NCI-H226 (cell line): ENCODE measurements at places on chromosomes 2 and 18.

- no peak for DNase-seq
Measured at GRCh38 chr2:97733341-97734035, 20.1 kb downstream of the ZAP70 start.

GRCh38 chr18:48864876-48865275 lies 85.9 kb downstream of the SMAD7 start:
- no peak for DNase-seq

DNA sequence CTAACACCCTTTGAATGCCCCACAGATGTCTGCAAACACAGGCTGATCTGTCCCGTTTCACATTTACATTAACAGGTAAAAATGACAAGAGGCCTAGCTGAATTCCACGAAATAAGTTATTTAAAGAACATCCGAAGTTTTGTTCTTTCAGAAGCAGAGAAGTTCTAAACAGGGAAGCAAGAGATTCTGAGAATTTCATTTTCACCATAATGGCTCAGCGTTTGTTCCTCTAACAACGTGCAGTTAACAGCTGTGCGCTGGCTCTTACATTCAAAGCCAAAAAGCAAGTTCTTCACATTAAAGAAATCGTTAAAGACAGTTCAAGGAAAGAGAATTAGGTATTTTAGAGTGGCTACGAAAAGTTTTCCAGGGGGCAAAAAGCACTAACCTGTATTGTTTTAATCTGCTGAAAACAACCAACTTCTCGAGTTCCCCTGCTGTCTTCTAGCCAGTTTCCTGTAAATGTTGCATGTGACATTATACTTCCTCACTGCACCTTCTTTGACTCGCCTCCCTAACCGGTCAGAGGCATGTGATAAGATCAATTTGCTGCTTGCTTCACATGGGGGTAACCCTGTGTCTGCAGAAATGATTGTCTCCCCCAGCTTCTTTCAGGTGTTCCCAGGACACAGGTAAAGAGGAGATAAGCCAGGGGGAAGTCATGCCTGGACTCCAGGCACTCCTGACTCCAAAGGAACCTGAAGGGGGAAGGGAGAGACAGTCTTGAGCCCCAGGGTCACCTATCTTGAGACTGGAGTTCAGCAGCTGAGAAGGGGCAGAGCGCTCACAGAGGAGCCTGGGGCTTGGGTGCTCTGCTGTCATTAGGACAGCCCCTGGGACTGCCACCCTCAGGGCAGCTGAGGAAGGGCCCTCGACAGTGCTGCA lies 36.8 kb upstream of the WIPF1 start:
- DNase-seq, result no peak

DNA sequence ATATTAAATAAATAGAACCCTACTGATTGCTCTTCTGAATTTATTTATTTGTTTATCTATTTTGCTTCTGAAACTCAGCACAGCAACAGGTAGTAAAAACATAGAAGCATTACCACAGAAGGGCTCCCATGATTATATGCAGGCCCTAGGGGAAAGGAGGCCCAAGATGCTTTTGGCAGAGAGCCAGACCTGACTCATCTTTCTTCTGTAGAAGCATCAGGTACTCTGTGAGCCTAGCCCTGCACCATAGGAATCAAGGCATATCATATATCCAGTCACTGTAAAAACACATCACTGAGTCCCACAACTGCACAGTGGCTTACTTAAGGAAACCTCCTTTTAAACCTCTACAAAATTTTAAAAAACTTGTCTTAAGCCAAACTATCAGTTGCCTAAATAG lies 1.8 kb downstream of the SCN9A start:
- peak; percentile 87 for DNase-seq

DNA sequence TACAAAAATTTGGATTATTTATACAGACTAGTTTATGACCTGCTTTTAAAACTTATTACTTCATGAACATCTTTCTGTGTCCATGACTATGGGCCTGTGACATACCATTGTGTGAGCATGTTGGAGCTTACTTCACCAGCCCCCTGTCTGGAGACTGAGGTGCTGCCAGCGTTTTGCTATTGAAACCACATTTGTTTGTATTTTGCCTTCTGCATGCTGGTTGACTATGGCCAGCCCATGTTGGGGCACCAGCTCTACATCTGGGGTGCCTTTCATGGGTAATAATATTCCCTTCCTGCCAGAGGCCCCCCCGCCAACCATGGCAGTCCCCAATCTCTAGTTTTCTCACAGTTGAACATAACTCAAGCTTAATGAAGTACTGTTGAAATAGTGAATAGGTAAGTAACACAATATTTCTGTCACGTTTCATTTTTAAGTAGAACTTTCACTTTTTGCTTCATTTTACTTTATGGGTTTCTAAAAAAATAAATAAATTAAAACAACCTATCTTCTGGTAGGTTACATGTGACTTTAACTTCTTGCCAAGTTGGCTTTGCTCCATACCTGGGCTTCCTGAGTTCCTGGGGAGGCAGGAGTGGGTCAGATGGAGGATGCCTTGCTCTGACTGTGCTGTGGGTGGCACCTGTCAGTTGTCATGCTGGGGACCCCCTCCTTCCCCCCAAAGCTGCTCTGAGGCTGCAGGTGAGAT lies 63.9 kb downstream of the DGKD start:
- no peak for DNase-seq

DNA sequence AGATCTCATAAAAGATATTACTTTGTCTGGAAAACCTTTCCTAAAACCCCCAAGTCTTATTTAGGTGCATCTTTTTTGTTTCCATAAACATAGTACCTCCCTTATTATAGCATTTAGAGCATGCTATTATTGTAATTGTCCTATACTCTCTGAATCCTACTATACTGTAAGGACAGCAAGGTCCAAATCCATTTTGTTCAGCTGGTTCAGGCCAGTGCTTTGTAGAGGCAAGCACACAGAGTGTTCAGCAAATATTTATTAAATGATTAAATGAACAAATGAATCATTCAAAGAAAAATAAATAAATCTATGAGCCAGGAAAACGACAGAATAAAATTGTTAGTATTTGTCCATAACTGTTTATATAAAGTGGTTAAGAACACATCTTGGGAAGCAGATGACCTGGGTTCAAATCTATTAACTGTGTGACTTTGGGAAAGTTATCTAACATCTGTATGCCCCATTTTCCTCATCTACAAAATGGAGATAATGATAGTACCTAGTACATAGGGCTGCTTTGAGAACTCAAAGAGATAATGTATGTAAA lies 86.0 kb downstream of the COL3A1 start:
- DNase-seq, result no peak

DNA sequence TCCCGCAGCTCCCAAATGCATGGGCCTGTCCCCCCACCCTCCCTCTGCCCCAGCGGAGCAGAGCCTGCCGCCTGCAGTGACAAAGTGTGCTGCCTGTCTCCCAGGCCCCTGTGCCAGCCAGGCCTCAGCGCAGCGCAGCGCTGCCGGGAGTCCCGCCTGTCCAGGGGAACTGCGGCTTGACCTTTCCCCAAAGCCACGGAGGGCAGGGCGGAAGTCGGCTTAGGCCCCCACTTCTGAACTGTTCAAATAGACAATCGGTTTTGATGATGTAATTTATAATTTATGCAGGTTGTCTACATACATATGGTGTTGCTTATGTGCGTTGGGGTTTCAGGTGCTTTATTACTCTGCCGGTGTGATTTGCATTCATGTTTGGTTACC lies 7.1 kb downstream of the GBX2 start:
- DNase-seq, result no peak
